HFFc6 (cell line): ENCODE measurements at places on chromosomes 7 and 10.

GRCh38 chr10:128365156-128365725, 239.0 kb upstream of the MKI67 start:
- DNase-seq = no peak

DNA sequence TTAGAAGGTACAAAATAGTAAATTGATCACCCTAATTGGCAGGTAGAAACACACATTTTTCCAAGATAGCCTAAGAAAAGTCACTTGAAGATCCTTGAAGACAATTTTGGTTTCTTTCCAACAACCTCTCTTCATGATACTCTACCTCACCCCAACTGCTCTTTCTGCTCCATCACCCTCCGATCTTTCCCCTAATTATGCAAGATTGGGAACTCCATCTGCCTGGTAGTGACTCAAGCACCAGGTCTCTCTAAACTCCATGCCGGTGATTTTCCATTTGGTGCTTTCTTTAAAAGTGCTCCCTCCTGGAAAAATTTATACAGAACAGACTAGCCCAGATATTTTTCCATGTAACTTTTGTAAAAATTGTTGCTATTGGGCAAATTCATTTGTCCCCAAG, 1.1 kb upstream of the AKR1B1 start:
- no peak for DNase-seq

DNA sequence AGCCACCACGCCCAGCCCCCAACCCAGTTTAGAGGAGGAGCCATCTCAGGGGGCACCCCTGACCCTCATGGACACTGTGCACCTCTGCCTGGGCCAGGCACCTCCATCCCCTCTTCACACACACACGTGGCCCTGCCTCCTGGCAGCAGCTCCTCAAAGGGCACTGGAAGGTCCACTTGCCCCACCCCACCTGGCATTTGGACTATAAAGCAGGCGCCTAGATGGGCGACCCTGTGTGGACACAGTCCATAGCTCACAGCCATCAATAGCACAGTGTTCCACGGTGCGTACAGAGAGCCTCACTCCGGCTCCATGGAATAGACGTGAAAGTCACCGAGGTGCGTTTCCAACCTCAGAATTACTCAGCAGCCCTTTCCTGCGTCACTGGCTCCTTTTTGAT, 41.0 kb downstream of the FKBP6 start:
- no peak for DNase-seq

DNA sequence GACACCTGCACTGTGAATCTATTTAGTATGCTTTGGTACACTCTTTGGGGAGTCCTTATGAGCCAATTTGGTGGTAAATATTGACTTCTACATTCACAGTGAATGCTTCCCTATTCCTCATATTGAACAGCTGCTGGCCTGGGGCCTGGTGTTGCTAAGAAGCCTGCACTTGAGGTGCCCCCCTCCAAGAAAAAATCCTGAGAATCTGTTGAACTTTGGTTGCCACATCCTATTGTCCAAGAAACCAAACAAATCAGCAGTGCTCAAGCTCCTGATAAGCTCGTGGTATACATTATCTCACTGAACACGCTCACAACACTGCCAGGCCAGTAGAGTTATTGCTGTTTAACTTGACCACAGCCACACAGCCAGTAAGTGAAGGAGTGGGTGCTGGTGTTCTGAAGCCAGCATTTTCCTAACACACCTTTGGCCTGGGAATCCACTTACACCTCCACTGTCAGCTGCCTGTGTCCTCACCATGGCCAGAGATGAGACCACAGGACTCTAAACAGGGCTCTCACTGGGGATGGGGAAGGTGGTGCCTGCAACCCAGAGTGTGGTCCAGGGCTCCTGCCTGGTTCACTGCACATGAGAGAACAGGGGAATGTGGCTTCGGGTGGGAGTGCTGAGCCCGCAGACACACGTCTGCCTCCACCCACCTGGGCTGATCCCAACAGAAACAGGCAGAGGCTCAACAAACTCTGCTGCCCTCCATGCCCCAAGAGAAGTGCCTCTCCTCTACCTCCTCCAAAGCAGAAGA, 6.7 kb downstream of the DDC start:
- no peak for DNase-seq

- peak; percentile 8 for DNase-seq
These were observed 28.2 kb downstream of the IL2RA start for GRCh38 chr10:6033954-6034353.

- peak; percentile 53 for DNase-seq
These were observed 13.9 kb downstream of the EIF4H start for GRCh38 chr7:74187915-74188675.

DNA sequence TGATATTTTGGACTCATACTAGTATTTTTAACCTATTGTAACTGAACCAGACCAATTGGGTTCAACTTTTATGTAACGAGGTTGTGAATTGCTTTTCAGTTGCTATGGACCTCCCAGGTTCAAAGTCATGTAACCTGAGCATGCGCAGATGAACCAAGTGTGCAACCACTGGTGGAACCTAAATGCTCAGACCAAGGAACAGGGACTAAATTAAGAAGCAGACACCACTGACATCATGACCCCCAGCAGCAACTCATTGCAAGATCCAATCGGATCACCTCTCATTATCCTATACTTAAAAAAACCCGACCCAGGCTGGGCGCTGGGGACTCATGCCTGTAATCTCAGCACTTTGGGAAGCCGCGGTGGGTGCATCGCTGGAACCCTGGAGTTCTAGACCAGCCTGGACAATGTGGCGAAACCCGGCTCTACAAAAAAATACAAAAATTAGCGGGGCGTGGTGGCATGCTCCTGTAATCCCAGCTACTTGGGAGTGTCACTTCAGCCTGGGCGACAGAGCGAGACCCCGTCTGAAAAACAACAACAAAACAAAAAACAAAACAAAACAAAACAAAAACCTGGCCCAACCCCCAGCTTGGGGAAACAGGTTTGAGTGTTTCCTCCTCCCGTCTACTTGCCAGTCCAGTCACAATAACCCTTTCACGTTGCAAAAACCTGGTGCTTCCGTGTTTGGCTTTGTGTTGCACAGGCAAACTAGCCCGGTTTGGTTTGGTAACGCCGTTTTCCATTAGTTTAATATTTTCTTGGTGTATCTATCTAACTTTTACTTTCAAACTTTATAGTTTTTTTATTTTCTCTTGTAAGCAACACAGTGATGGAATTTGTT, 11.3 kb upstream of the ZNF518A start:
- no peak for DNase-seq

- no peak for DNase-seq
These were observed 196.4 kb upstream of the PCLO start for GRCh38 chr7:83359108-83359507.

DNA sequence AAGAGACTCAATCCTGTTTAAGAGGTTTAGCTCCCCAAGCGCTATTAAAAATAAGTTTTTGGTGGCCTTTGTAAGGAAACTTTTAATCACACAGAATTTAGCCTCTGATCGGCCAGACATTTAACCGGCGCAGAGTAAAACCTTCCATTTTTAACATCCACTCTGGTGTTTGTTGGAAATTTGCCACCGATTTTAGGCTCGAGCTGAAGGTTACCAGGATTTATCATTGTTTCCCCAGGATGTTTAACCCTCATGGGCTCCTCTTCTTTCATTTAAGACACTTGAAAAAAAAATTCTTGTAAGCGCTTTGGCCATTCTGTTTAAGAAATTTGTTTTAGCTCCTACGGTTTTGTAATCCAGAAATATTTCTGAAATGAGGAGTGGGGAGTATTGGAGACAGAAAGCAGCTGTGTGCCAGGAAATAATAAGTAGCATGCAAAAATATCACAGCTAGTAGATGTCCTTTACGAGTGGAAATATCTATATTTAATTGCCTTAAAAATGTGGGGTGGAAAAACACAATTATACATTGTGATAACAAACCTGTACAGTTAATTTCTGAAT, 3.4 kb downstream of the NEUROD6 start:
- no peak for DNase-seq

DNA sequence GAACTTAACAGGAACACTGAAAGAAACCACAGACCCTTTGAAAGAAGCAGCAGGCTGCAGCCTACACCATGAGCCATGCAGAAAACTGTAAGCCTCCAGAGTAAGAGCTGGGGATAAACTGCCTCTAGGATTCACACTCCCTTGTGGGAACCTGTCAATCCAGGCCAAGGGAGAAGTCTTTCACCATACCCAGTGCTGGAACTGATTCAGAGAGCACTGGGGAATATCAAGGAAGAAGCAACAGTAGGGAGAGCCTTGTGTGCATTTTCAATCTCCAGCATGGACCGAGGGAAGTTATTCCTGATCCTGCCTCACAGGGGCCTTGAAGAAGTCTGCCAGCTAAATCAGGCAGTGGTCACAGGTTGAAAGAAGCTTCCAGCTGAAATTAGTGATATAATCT, 282.2 kb downstream of the AGMO start:
- DNase-seq = no peak

DNA sequence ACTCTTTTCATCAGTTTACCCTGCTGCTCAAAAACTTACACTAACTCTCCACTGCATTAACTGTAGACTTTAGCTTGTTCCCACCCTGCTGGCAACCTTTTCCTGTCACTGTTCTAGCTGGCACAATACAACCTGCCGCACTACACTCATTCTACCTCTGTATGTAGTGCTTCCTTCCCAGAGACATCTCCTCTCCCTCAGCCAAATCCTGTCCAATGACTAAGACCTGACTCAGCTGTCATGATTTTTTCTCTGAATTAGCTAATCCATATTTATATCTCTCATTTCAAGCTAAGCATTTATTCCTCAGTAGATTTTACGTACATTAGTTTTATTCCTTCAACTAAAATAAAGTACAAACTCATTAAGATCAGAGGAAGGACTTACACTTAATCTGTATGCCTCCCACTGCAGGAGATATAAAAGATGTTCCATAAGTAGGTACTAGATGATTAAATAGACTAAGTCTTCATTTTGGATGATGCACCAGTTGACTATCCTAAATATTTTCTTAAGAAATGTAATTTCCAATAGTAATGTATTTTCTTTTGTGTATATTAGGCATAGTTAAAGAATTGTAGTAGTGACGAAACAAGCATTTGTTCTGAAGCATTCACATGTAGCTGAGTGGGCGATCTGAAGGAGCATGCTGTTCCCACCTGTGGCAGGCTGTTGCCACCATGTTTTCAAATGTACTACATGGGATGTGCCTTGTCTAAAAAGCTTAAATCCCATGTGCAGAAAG, 189.1 kb downstream of the SKAP2 start:
- peak; percentile 37 for DNase-seq

DNA sequence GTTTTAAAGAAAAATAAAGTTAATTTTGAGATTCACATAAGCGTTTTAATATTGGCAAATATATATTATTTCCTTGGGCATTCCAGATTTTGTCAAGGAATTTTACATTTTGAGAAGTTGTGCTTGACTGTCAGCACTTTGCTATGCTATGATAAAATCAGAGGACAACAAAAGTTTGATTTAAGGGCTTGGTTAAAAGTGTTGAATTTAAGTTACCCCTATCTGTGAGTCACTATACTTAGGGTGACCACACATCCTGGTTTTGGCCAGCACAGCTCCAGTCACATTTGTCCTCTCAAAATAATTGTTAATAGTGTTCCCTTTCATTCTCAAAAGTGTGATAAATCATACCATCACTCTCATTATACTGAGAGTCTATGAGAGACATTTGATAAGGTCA, 34.2 kb upstream of the ANK3 start:
- peak; percentile 31 for DNase-seq

- no peak for DNase-seq
These were observed 38.7 kb upstream of the FOXP2 start for GRCh38 chr7:114375907-114376306.

- DNase-seq = peak; percentile 96
These were observed 57.4 kb upstream of the EBF3 start for GRCh38 chr10:130021383-130021950.
